ENCODE measurements at places on chromosomes 12 and 14.

DNA sequence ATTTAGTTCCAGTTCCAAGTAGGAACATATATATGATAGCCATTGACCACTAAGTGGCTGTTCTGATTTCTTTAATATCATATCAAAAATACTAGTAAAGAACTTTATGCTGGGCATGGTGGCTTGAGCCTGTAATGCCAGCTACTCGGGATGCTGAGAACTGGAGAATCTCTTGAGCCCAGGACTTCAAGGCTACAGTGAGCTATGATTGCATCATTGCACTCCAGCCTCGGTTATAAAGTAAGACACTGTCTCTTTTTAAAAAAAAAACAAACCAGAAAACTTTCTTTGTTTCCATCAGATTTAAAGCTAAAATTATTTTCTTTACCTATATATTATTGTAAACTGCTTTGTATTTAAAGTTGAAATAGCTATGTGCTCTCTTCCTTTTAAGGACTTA lies 127.0 kb downstream of the SCAF11 start:
- DNase-seq = no peak

GRCh38 chr14:23183479-23183878 lies at the start of gene SLC7A8:
Gene SLC7A8, minus strand, starts transcription at chr14:23183660. Its CDS starts 746 bp downstream, at chr14:23182914.
- no peak for DNase-seq

DNA sequence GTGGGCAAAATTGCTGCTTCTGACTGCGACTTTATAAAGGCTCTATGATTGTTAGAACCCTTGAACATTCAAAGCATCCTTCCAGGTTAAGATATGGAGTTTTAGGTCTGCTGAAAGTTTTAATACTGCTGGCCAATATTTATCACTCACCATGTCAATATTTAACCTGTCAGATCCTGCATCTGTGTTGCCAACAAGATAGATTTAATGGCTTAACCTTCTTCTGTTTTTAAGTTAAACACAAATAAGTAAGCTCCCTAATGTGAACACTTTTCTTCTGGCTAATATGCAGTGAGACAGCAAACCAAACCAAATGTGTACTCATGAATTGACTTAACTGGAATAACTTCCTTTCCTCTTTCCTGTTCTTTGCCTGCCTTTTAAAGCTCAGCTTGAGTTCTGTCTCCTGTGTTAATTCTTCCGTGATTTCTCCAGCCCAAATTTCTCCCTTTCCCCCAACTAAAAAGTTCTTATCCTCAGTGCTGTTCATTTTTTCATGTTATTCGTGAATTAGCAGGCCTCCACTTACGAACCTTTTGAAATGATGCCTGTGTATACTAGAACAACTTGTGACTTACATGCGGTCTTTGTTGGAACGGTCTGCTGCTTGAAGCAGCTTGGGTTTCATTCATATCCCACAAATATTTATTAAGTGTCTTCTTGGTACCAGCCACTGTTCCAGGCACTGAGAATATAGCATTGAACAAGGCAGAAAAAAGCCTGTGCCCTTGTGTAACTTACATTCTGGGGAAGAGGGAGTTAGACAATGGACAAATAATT lies 9.1 kb downstream of the FBXW8 start:
- no peak for DNase-seq

DNA sequence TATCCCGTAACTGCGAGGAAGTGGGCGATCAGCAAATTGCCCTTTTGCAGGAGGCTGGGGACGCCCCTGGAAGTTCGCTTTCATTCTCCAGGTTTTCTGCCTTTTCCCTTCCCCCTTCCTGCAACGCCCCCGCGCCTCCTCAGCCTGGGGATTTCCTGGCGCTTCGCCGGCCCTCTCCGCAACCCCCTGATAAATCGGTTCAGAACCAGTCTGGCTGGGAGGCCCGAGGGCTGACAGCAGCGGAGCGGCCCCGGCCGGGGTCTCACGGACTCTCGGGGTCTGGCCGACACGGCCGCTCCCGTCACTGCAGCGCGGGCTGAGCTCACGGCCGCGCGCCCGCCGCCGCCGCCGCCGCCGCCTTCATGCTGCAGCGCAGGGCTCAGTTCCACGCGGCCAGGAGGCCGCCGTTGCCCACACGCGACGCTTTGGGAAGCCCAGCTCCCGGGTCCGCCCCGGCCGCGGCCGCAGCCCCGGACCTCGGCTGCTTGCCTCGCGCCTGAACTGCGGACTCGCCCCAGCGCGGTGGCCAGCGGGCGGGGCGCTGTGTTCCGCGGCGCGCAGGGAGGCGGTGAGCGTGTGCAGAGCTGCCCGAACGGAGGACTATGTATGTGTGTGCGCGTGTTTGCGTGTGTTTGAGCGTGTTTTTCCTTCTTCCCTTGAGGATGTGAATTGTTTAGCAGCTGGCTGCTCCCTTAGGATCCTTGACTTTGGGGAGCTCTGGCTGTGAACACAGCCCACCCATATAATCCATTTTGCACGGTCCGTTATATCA lies at the start of gene LRFN5:
LRFN5 (plus strand) TSS at position 345 of the 772 bp plus-strand sequence.
- DNase-seq = no peak

DNA sequence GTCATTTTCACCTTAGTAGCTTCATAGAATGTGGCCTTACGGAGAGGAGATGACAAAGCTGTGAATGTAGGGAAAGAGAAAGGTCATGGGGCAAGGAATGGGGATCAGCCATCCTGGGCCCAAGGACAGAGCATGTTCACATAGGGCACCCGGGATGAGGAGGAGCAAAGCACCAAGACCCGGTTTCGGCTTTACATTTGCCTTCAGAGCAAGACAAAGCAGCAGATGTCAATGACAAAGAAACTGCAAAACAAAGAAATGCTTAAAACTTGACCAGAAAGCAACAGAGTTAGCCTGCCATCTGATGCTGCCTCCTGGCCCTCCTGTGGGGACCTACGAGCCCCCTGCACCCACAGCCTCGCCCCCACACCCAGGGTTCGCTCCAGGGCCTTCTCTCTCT lies 249.2 kb downstream of the SLC41A2 start:
- DNase-seq = no peak

- no peak for DNase-seq
Measured at GRCh38 chr12:110307372-110307771, 26.3 kb downstream of the ATP2A2 start.

GRCh38 chr12:5236022-5236640 lies 192.5 kb downstream of the KCNA5 start:
- DNase-seq = no peak

GRCh38 chr12:19819231-19819630 lies 379.9 kb downstream of the AEBP2 start:
- no peak for DNase-seq

DNA sequence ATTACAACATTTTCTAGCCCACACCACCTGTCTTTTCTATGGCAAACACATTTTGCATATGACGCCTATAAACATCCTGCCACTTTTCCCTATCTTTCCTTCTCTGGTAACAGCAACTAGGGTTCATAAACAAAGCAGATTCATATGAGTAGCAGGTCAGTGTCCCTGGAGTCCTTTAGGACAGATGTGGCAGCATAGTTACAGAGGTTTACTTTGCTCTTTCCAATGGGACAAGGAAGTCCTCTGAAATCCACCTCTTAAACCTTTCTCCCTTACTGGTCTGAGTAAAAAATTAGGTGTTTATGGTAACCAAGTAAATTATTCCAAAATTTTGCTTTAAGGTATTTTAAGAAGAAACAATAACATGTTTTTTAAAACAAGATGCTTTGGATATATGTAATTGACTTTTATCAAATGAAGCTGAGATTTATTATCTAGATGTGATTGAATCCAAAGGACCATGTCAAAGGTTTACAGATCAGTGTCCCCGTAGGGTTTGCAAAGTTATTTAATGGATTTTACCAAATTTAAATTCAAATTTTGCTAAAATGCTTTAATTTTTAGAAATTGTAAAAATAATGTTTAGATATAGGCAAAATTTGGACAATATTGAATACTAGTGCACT lies 79.2 kb upstream of the PAWR start:
- no peak for DNase-seq

- no peak for DNase-seq
Measured at GRCh38 chr14:56886471-56887062, 76.3 kb upstream of the OTX2 start.

- DNase-seq = no peak
Measured at GRCh38 chr14:38206689-38207376, 871 bp upstream of the SSTR1 start.

- no peak for DNase-seq
Measured at GRCh38 chr12:105110851-105111250, 3.3 kb downstream of the WASHC4 start.

GRCh38 chr14:69606258-69607184 lies 4.9 kb upstream of the SUSD6 start:
- no peak for DNase-seq

DNA sequence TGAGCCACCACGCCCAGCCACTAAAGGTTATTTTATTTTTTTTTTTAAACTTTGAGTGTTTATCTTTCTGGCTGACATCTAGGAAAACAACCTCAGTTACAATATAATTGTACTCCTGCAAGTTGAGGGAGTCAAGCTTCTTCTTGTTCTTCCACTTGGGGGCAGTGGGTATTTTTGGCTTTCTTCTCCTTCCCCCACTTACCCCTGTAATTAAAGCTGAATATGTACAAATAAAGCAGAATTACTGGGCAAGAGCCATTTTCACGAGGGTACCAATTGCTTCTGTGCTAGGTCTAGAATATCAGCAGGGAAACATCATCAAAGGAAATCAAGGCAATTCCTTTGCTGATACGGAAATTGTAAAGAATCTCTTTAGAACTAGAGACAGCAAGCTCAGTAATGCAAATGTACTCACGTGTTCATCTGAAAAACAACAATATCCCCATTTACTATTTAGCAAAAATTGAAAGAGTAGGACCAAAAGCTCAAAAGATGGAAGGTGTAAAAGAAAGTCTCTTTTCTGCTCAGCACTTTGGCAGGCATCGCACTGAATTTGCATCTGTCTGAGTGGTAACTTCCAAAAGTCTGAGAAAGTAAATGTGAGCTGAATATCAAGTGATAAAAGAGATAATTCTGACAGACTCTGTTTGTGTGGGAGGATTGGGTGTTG lies 72.8 kb downstream of the TAOK3 start:
- DNase-seq = no peak

GRCh38 chr12:104593482-104593881 lies 136.7 kb downstream of the CHST11 start:
- no peak for DNase-seq

DNA sequence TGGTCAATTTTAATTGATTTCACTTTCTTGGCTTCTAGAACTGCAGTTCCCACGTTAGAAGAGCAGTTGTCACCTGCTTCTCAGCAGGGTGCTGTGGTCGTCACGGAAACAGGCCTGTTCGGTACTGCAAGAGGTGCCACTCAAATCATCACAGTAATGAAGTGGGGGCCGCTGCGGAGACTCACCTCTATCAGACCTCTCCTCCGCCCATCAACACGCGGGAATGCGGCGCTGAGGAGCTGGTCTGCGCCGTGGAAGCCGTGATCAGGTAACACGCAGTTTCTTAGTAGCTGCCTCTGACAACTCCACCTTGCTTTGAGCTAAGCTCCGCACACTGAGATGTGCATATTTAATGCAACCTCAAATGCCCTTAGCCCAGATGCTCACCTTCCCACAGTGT lies 107.2 kb downstream of the UNC79 start:
- DNase-seq = no peak

DNA sequence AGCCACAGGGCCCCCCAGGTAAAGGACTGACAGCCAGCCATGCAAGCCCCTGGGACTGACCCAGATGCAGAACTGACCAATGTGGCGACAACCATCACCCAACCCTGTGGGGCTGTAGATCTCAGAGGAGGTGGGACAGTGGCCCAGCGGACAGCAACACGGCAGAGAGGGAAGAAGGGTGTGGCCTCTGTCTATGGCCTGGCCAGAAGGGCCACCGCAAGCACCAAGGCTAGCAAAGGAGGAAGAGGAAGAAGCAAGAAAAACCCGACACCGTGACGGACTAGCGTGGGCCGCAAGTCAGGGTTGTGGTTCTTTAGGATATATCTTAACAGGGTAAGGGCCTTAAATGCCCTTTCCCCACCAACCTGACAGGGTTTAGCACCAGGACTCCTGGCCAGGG lies 71.2 kb downstream of the ITPK1 start:
- no peak for DNase-seq

GRCh38 chr14:100679707-100680438 lies 46.8 kb upstream of the DLK1 start:
- DNase-seq = no peak

DNA sequence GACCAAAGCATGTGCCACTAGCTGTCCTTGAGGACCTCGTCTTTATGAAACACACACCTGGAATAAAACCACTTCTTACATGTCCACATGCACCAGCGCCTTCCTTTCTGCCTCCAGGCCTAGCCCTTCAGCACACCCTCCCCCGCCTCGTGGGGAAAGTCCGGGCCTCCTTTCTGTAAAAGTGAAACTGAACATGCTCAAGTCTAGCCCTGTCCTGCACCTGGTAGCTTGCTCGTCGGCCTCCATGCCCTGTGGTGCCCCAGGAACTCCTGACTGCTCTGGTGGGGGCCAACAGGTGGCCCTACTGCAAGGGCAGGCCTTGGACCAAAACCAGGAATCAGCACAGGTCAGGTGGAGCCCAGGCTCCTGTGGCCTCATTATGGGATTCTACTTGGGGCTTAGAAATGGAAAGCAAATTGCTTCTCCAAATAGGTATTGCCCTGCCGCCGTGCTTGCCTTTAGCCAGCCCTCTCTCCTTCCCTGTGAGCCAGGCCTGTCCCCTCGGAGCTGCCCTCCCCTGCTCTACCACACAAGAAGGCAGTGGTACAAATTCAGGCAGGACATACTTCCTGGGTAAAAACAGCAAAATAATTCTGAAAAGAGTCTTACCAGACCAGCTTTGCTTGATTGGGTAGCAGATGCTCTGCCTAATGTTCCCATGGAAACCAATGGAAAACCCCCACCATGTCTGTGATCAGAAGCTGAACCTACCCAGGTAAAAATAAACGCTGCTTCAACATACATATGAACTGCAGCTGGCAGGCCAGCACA lies 43.5 kb downstream of the ERH start:
- no peak for DNase-seq

DNA sequence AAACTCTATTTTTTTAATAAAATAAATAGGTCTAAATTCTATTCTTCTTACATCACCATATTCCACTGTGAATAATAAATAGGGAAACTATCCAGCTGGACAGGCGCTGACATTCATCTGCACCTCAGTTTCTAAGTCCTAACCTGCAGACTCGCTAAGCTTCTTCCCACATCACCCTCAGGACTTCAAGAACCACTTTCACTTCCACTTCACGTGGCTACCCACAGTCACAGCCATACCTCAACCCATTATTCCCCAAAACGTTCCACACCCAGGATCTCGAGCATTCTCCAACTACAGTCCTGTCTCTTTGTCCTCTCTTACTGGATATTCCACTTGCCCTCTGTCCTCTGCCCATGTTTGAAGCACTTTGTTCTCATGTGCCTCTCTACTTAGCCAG lies 71.1 kb downstream of the C2CD5 start:
- no peak for DNase-seq

GRCh38 chr14:54085232-54085761 lies 128.7 kb upstream of the BMP4 start:
- DNase-seq = no peak

DNA sequence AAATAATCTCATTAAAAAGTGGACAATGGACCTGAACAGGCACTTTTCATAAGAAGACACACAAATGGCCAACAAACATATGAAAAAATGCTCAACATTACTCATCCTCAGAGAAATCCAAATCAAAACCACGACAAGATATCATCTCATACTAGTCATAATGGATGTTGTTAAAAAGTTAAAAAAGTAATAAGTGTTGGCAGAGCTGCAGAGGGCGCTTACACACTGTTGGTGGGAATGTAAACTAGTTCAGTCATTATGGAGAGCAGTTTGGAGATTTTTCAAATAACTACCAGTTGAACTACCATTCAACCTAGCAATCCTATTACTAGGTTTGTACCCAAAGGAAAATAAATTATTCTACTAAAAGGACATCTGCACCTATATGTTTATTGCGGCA lies 47.2 kb downstream of the FOXG1 start:
- DNase-seq = no peak

GRCh38 chr12:104455578-104456416 lies 951 bp upstream of the CHST11 start:
- DNase-seq = no peak
